ENCODE measurements at places on chromosomes 12 and 14.

DNA sequence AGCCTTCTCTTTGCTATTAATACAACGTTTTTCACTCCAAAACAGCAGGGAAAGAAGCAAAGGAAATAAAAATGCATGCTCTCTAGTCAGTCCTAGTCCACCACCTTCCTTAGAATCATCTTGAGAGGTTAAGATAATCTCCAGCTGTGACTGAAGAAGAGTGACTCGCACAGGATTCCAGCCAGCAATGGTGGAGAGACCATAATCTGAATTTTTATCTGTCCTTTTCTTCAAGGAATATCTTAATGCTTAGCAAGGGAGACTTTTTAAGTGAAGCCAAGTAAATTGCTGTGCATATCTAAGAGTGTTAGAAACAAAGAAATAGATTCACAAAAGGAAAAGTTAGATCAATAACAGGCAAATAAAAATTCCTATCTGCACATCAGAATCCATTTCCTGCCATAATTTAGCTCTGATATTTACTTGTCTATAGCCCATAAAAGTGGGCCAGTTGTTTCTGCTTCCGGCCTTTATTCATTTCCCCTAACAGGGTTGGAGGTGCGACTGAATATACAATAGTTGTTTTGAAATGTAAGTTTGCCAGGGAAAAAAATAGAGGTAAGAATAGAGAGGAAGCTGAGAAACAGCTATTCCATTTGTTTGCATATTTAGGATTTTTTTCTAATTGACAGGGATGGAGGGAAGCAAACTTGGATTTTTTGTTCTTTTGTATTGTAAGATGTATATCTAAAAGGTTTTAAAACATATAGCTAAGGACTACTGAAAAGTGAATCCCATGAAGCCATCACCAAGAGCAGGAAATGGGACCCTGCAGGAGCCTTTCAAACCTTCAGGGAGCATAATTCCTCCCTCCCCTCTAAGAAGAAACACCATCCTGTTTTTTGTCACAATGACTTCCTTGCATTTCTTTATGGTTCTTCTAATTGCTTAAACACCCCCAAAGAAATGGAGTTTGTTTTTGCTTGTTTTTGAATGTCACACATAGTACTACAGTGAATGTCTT is 154.0 kb downstream of the ITPR2 start:
- DNase-seq, result no peak

GRCh38 chr14:103395244-103395643 is 10.0 kb downstream of the MARK3 start:
- no peak for DNase-seq

DNA sequence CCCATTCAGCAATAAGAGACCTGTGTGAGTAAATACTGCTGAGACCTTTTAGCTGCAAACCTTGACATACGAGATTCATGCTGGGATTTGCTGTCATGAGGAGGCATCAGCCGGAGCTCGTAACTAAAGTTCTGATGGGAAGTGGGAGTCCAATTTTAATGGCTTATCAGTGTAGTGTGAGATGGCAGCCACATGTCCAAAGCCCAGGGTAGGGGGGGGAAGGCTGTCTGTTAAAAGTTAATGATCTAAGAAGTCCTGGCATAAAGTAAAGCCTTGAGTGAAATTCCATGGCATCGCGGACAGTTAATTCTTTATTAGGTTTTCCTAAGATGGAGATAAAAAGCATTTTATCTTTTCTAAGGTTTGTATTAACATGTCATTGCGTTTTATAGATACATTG is 240.0 kb downstream of the AACS start:
- DNase-seq, result no peak

DNA sequence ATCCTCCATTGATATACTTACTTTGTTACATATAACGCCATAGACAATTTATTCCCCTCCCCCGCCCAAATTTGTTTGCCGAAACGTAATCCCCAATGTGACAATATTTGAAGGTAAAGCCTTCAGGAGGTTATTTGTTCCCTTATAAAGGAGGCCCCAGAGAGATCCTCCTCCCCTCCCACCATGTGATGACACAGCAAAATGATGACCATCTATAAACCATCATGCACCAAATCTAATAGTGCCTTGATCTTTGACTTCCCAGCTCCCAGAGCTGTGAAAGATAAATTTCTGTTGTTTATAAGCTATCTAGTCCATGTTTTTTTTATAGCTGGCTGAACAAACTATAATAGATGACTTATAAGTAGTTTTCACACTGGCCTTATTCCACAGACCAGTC is 122.2 kb downstream of the PTPRO start:
- DNase-seq, result no peak

DNA sequence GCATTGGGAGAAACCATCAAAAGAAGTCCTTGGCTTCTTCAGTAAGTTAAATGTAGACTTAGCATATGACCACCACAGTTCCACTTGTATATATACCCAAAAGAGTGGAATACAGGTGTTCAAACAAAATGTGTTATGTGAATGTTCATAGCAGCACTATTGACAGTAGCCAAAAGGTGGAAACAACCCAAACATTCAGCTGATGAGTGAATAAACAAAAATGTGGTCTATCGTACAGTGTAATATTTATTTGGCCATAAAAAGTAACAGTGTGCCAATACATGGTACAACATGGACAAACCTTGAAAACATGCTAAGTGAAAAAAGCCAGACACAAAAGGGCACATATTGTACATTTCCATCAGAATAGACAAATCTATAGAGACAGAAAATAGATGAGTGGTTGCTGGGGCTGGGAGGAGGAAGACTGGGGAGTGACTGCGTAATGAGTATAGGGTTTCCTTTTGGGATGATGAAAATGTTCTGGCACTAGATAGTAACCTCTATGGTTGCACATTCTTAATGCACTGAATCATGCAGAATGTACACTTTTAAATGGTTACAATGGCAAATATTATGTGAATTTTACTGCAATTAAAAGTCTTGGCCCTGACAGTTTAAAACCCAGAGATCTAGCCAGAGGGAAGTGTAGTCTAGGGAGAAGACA is 5.5 kb downstream of the ERP29 start:
- no peak for DNase-seq

DNA sequence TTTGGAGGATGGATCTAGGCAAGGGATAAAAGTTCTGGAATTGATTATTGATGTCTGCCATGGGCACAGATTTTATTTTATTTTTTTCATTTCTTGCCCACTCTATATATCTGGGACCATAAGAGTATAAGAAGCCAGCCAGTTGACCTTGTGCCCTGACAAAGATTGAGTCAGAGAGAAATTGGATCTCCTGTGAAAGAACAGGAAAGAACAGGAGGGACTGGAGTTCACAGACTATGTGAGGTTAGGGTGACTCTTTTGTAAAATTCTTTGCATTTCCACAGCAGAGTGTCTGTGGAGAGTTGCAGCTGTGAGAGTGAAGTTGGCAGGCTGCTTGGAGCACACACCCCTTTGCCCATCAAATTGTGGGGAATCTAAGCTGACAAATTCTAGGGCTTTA is 358.4 kb upstream of the TBX3 start:
- no peak for DNase-seq

DNA sequence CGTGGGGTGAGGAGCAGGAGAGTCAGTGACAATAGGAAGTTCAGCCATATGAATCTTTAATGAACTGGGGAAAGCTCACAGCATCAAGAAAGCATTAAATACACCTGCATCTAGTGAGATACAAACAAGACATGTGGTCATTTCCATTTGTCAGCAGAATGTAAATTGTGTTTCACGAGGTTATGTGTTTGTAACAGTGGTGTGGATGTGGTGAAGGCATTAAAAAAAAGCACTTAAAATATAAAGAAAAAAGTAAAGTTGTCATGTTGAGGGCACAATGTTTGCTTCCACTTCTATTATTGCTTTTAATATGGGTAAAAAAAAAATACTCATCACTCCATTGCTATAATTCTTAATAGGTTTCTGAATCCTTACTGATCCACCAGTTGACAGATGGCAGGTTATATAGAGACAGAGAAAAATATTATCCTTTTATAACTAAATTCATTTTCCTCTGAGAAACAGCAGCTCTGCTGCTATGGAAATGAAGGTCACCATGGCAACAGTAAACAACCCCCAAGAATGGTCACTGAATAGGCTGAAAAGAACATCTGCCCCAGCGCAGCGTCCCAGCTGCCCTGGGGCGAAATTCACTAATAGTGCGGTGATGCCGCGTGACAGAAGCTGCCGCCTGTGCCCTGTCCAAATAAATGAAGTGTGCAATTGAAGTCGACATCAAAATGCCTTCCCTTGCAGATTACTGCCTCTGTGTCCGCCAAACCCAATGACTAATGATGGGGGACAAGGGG is 226.1 kb downstream of the FOXN3 start:
- DNase-seq, result no peak

- DNase-seq, result no peak
Measured at GRCh38 chr14:93951635-93952540, 24.5 kb downstream of the ASB2 start.

DNA sequence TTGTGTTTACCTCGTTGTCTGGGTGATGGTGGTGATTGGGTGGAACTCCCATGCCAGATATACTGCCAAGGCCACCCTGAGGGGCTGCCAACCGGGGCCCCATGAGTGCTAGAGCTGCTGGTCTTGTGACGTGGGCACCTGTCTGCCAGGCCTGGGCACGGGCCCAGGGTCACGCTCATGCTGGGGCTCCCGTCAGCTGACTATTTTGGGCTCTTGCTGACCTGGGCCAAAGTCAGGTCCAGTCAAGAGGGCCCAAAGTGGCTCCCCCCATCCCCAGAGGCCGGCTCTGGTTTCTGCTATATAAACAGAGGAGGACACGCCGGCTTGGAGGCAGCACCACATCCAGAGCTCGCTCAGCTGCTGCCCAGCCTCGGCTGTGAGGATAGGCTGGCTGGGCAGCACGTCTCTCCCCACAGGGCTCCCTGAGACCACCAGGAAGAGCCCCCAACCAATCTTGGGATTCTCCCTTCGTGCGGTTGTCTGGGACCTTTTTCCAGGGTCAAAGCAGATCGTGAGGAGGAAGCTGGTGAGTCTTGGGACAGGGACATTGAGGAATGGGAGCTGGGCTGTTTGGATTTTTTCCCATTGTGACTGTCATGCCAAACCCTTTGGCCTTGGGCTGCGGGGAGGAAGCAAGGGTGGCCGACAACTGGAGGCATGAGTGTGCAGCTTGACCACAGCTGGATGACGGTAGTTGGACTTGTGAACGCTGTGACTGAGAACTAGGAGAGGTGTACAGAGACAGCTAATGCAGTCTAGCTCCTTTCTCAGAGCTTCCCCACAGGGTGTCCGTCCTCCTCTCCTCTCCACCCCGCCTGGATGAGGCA is 7.6 kb upstream of the NR4A1 start:
- DNase-seq, result no peak

- DNase-seq, result no peak
Measured at GRCh38 chr12:118292836-118293235, 79.9 kb downstream of the TAOK3 start.

DNA sequence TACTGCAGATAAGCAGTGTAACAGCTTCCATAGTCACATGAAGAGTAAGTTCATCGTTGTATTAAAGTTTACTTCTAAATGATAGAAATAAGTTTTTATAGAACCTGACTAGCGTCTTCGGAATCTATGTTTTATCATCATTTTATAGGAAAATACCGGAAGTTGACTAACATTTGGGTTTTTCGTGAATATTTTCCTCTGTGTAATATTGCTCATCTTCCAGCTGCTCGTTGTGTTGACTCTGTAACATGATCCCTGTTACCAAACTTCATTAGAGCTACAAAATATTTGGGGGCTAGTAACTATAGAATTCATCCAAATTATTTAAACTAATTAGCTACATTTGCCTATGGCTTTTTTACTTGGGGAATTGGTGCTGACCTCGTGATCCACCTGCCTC is 37.2 kb downstream of the DDX51 start:
- DNase-seq, result no peak

DNA sequence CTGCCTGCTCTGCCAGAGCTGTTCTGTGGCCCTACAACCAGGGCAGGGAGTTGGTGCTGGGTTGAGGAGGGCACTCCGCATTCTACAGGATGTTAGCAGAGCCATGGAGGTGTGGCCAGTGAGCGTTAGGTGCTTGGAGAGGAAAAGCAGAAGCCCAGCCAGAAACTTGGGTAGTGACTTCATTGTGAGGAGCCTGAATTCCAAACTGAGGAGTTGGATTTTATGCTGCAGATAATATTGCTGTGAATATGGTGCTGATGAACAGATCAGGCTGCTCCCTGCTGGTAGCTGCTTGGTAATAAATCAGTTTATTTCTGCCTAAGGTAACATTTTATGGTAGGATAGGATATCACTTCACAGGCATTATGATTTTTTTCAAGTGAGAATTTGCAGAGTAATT is 7.1 kb upstream of the CCDC175 start:
- no peak for DNase-seq

DNA sequence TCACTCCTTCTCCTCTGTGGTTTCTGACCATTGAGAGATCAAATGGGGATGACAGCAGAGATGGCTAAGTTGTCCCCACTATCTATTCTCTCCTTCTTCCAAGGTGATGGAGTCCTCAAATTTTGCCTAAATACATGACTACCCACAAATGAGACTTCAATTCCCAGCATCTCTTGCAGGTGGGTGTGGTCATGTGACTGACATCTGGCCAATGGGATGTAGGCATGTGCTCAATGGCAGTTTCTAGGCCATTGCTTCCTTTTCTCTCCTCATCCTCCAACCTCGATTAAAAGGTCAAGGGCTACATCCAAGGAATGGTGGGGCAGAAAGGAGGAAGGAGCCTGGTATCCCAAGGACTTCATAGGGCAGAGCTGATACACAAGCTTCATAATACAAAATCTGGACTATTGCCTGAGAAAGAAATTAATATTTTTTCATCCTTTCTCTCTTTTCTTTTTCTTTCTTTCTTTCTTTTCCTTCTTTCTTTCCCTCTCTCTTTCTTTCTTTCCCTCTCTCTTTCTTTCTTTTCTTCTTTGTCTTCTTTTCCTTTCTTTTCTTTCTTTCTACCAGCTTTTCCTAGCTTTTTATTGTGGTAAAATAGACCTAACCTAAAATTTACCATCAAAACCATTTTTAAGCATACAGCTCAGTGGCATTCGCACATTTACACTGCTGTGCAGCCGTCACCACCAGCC is 100.9 kb upstream of the PRB2 start:
- DNase-seq, result no peak

DNA sequence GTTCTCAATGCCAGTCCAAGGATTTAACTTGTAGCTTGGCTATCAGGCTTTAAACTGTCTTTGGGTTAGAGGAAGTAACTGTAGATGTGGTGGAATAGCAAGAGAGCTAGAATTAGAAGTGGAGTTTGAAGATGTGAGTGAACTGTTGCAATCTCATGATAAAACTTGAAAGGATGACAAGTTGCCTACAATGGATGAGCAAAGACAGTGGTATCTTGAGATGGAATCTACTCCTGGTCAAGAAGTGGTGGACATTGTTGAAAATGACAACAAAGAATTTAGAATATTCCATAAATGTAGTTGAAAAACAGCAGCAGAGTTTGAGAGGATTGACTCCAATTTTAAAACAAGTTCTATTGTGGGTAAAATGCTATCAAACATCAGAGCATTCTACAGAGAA is 199.0 kb downstream of the DUSP6 start:
- no peak for DNase-seq

DNA sequence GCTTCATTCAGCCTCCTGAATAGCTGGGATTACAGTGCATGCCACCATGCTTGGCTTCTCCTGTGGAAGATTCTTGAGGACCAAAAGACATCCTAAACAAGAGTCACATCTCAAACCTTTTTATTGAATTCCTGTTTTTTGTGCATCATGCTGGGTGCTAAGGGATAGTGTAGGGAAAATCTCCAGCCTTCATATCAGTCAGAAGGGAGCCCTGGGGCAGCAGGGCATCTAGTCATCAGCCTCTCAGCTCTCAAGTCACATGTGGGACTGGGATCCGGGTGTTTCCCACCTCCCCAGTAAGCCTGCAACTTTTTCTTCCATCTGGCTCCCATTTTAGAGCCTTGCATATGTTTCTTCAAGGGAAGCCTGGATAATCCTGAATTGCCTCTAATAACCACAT is 25.1 kb upstream of the OASL start:
- no peak for DNase-seq

- no peak for DNase-seq
Measured at GRCh38 chr12:4211372-4211771, 62.2 kb upstream of the CCND2 start.
